Activated T-helper 17 cell treated with anti-CD3 and anti-CD28 coated beads, Interleukin-2, amount 50 U/mL, for 72 hours (primary cell): ENCODE measurements at places on chromosomes 11 and 22. TPM values are rescaled to one million over a fixed set of nuclear protein-coding genes. Genes with fewer than 3 reads are reported as not detected.

The WDR74 gene
- total RNA-seq, result 70.3 TPM

The GPHA2 gene
- 0.43 TPM for total RNA-seq

The EHBP1L1 gene
- total RNA-seq, result 126 TPM

The OR2AG2 gene
- total RNA-seq, result 0.08 TPM

The ENDOD1 gene
- 8.0 TPM for total RNA-seq

The PAMR1 gene
- not detected for total RNA-seq

The CD3G gene
- total RNA-seq, result 103 TPM

The PACSIN3 gene
- 3.5 TPM for total RNA-seq

The NRXN2 gene
- 1.2 TPM for total RNA-seq

The RGL4 gene
- total RNA-seq, result 4.1 TPM

- ATAC-seq, result no peak
Measured at GRCh38 chr11:33959855-33960400, 68.1 kb upstream of the LMO2 start.

DNA sequence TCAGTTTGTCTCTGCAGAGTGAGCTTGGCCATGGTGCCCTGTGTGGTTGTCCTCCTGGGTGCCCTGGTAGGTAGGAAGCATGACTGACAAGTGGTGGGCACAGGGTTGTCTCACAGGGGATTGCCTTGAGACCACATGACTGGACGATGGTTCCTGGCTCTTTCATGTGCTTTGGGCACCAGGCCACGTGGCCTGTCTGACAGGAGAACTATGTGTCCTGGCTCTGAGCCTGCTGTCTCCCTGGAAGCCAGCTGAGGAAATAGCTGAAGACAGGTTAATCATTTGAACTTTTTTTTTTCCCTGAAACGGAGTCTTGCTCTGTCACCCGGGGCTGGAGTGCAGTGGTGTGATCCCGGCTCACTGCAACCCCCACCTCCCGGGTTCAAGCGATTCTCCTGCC lies 93.2 kb downstream of the LDLRAD3 start:
- ATAC-seq, result no peak

DNA sequence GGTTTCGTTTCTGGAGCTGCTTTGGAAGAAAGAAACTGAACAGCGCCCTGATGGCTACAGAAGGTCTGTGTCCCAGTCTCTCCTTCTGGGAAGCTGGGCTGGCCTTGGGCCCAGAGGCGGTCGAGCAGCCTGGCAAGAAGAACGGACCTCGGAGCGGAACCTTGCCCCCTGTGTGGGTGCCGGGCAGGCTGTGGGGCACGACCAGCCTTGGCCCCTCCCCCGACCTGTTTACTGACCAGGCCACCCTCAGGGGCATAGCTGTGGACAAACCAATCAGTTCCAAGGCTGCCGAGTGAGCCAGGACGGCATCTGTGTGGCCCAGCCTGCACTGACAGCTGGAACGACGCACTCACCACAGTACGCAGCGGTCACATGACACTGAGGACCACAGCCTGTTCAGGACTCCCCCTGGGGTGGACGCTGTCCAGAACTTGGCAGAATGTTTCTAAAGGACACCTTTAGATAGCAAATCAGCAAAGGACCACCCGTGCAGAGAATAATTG lies 7.2 kb downstream of the PIM3 start:
- ATAC-seq, result no peak

GRCh38 chr22:49783926-49784629 lies 43.6 kb downstream of the BRD1 start:
- ATAC-seq, result no peak

- ATAC-seq, result no peak
Measured at GRCh38 chr22:32826537-32826936, 25.0 kb downstream of the TIMP3 start.

- ATAC-seq, result no peak
Measured at GRCh38 chr11:58165504-58166106, 23.3 kb upstream of the OR9Q2 start.

GRCh38 chr22:45473626-45474237 lies 29.0 kb upstream of the FBLN1 start:
- ATAC-seq, result no peak

DNA sequence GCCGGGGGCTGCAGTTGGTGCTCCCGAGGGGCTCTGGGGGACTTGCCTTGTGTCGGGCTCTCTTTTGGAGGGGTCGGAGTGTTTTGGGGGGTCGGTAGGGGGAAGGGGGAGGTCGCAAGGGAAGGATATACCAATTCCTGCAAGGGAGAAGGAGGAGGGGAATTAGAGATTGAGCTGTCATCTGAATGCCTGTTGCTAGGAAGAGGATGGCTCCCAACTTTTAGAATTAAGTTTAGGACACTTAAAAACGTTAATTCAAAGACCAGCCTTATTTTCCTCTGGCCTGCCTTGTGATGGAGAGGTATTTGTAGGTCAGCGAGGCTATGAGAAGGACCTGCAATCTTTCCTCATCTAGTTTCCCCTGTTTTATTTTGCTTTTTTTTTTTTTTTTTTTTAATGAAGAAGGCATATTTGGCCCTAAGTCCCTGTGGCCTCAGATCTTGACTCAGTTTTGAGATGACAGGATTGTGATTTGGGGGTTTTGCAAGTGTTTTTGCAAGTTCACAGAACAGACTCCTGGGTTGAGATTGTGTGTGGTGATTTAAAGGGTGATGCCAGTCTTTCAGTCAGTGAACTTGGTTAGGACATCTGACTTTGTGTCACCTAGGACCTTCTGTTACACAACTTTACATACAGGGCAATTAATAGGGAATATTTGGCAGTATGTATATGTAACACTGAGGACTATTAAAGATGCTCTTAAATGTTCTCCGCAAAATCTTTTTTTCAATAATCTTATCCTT lies 672 bp downstream of the TMEM135 start:
- no peak for ATAC-seq

DNA sequence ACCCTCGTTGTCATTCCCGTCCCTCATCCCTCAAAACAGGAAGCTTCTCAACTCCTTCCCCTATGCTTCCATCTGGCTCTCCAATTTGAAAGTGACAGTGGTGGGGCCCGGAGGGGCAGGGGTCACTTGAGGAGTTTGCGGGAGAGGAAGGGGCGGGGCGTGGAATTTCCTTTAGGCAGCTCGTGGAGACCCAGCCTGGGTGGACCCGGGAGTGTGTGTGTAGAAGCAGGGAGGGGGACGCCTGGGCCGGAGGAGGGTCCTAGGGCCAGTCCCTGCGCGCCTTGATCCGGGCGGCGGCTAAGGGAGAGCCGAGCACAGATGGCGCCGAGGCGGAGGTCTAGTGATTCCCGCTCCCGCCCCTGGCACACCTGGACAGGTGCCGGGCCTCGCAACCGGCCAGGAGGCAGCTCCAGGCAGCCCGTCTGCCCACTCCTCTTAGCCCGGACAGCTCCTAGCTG lies 7.8 kb upstream of the PAX6 start:
- no peak for ATAC-seq

DNA sequence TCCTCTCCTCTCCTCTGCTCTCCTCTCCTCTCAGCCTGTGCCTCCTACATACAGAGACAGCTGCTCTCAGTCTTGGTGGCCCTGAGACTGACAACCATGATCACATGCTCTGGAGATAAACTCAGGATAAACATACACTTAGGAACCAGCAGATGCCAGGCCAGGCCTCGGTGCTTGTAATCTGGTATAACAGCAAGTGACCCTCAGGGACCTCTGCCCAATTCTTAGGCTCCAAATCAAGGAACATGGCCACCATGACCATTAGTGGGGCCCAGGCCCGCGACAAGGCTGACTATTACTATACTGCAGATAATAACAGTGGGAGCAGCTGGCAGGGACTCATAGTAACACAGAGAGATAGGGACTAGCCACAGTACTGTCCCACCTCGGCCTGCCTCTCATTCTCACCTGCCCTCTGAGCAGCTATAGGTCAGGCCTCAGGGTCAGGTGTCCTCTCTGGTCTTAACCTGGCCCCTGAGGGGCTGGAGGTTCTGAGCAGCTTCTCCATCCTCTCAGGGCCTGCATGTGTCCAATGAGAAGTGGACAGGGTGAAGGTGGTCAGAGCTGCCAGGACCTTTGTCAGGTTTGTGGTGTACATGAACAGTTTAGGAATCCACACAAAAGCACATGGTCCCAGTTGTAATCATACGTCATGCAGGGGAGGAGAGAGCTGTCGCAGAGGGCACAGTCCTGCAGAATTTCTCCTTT lies 106.1 kb downstream of the GGTLC2 start:
- ATAC-seq, result no peak
